ENCODE measurements at places on chromosomes 11 and 22.
A peak's percentile ranks its signal among the peaks of the same experiment; 100 is the strongest.

DNA sequence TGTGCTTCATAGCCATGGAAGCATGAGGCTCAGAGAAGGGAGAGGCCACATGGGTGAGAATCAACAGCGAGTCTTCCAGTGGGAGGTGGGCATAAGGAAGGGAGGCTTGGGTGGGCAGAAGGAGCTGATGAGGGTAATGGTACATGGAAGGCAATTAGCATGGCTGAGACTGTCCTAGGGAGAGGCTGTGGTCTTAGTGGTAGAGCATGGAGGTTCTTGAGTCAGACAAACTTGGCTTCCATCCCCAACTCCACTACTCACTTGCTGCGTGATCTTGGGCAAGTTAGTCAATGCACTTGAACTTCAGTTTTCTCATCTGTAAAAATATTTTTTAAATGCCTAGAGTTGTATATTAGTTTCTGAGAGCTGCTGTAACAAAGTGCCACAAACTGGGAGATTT is 227.2 kb upstream of the E2F8 start:
- no peak for DNase-seq

- DNase-seq: no peak
Observed at GRCh38 chr11:35073691-35074419, 65.1 kb upstream of the CD44 start.

DNA sequence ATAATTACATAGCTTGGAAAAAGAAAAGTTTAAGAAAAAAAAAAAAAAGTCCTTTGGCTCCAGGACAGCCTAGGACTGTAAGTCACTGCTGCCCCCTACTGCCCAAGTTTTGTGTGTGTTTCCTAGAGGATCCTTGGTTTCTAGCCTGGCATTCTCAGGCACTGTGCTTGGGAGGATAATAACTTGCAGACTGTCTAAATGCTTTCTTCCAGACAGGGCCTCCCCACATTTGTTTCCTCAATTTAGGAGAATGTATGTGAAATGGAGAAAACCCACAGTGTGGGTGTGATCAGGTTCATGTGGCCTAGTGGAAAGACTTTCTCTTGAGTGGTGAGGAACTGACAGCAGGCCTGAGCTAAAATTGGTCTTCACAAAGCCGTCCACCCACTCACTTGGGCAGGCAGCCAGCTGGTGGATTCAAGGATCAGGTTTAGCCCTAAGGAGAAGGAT is 191.0 kb downstream of the NAV2 start:
- peak; percentile 54 for DNase-seq

- no peak for DNase-seq
Observed at GRCh38 chr11:1773131-1773993, 9.6 kb upstream of the CTSD start.

- no peak for DNase-seq
Observed at GRCh38 chr22:23419171-23419570, 160.9 kb downstream of the IGLL1 start.

DNA sequence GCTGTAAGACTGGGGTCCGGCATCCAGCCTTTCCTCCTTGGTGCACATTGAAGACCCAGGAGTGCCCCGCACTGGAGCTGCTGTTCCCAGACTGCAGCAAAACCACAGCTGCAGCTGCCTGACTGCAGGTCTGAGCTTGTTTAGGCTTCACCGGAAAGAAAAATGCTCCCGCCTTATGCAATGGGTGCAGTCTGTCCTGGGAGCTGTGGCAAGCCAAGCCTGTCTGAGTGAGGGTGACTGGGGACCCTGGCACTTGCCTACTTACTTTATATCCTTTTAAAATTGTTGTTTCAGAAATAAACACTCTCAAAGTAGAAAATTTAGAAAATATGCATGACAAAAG is 23.3 kb upstream of the CD44 start:
- DNase-seq: no peak

DNA sequence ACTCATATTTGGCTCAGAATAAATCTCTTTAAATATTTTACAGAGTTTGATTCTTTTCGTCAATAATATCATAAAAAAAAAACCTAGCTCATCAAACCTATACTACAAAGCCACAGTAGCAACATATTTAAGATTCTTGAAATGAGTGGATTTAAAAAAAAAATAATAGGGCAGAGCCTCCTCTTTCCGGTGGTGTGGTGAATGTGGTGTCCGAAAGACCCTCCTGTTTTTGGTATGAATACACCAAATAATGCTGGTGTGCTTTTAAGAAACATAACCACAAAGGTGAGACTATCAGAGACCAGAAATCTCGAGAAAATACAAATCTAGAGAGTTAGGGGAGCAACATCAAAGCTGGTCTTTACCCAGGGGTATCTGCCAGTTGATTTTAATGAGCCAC is 342.6 kb downstream of the TBC1D22A start:
- no peak for DNase-seq
